Activated naive CD8-positive, alpha-beta T cell treated with anti-CD3 and anti-CD28 coated beads for 36 hours (primary cell): ENCODE measurements at places on chromosomes 7 and 10.

DNA sequence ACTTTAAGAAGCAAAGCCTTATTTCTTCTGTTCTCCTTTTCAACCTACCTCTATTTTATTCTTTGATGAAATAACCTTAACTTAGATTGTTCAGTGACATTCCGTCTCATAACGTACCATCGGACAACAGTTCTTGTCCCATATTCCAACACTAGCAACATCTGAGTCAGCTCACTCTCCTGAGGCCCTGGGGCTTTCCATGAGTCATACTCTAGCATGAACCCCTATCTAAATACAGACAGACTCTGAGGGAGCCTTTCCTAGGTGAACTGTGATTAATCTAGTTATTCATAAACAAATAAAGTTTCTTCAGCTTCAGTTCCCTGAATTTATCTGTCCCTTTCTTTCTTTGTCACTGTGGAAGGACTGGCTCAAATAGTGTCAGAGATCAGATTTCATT is 168.7 kb upstream of the LYZL1 start:
- DNase-seq, result no peak

DNA sequence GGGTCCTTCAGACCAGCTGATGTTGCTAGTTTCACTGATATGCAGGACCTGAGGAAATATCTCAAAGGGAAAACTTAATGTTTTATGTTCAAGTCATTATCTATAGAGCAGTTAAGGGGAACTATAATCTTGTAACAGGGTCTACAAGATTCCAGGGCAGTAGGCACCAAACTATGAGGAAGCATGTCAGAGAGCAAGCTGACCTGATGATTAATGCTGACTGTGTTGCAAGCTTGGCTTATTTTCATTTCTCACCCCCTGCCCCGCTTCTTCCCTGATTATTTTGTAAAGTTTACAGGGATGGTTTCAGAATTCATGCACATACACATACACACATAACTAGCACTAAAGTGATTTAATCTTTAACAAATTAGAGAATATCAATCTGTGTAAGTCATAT is 84.3 kb upstream of the CACNA2D1 start:
- no peak for DNase-seq

GRCh38 chr7:15938115-15938514 is 251.6 kb upstream of the MEOX2 start:
- no peak for DNase-seq

DNA sequence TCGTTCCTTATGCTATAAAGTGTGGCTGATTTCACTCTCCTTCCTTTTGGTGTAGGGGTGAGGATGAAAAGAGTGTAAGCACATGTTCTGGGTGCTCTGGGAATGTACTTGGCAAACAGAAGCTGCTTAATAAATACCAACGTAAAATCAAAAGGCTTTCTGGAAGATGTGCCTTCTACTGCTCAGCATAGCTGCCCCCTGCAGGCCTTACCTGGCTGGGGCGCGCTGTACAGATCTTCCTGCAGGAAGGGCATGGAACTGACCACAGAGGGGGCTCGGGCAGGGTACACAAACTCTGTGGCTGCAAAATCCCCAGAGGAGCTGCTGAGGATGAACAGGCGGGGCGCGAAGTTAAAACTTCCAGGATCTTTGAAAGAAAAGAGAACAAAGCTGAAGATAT is 169.4 kb downstream of the SVIL start:
- no peak for DNase-seq

DNA sequence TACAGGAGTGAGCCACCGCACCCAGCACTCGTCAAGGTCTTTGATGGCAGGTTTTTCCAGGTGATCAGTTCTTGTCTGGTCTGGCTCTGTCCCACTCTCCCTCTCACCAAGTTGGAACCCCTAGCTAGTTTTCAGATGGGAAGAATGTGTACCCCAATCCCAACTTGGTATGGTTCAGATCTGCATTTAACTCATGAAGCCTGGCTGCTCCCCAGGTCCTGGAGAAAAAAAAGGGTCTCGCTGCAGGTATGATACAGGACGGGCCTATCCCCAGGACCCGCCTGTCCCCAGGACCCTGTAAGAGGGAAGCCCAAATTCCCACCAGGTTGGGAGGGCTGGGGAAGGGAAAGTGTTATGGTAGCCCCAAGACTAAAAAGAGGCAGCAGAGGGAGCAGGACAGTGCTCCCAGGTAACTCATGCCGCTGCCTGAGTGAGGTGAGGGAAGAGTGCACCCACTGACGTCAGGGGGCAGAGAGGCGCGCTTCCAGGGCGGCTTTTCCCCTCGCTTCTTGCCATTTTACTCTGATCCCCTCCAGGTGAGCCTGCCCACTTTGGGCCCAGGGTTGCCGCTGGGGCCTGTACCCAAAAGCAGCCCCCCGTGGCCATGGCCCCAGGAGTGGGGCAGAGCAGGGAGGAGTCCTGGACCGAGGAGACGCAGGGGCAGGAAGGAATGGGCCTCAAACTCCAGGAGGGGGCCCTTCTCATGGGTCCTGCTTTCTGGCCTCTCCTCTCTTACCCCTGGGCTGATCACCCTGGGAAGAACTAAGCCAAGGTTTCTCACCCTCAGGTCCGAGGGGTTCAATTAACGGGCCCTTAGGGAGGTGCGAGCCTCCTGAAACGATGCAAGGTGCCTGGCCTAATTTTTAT is 36.4 kb upstream of the SRRM3 start:
- no peak for DNase-seq

- no peak for DNase-seq
Observed at GRCh38 chr10:72240371-72240770, 24.3 kb upstream of the ASCC1 start.

DNA sequence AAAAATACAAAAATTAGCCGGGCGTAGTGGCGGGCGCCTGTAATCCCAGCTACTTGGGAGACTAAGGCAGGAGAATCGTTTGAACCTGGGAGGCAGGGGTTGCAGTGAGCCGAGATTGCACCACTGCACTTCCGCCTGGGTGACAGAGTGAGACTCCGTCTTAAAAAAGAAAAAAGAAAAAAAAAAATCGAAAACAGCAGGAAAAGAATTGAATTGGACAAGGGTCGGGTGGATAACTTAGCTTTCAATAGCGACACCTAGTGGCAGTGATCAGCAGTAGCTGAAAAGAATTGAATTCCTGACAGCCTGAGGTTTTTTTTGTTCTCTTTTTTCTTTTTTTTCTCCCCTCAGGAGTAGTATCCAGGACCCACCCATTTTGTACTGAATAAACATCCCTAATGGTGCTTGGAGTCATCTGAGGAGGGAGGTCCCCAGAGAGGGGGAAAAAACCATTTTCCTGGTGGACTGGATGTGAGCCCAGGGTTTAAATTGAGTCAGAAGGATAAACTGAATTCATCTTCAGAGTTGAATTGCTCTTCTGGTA is 55.1 kb downstream of the CYCS start:
- peak; percentile 27 for DNase-seq

GRCh38 chr10:101839416-101840063 is 4.1 kb downstream of the KCNIP2 start:
- peak; percentile 74 for DNase-seq

DNA sequence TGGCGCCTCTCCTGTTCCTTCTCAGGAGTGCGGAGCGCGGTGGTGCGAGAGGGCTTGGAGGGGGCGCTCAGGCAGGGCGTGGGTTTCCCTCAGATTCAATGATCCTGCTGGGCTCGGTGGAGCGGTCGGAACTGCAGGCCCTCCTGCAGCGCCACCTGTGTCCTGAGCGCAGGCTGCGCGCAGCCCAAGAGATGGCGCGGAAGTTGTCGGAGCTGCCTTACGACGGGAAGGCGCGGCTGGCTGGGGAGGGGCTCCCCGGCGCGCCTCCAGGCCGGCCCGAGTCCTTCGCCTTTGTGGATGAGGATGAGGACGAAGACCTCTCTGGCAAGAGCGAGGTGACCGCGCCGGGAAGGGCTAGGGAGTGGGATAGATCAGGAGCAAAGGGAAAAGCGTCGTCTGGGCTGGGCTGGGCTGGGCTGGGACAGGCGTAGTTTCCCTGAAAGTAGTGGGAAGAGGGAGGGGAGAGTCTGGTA is 17.0 kb downstream of the FAM131B start:
- peak; percentile 76 for DNase-seq

- DNase-seq, result no peak
Observed at GRCh38 chr10:98568551-98568950, 121.8 kb upstream of the HPS1 start.

DNA sequence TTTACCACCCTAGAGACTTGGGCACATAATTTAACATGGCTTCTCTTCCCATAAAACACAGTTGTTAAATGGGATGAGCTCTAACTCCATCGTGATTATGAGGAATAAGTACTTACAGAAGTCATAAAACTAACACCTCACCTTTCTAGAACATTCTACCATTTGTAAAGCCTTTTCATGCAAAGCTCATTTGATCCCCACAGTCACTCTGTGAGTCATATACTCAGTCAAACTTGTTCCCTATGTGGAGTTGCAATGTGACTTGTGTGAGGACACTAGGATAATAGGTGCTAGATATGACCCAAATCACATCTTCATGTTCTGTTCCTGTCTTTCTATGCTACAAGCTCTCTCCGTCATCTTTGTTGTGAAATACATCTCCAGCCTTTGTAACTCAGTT is 371.7 kb downstream of the WDR11 start:
- no peak for DNase-seq

GRCh38 chr10:105559333-105560097 is 918.4 kb downstream of the SORCS3 start:
- no peak for DNase-seq

- no peak for DNase-seq
Observed at GRCh38 chr10:1732564-1732996, 4.7 kb downstream of the ADARB2 start.

GRCh38 chr7:33050535-33051318 is 11.8 kb downstream of the NT5C3A start:
- DNase-seq, result no peak
